ENCODE measurements at places on chromosomes 1 and 21.

DNA sequence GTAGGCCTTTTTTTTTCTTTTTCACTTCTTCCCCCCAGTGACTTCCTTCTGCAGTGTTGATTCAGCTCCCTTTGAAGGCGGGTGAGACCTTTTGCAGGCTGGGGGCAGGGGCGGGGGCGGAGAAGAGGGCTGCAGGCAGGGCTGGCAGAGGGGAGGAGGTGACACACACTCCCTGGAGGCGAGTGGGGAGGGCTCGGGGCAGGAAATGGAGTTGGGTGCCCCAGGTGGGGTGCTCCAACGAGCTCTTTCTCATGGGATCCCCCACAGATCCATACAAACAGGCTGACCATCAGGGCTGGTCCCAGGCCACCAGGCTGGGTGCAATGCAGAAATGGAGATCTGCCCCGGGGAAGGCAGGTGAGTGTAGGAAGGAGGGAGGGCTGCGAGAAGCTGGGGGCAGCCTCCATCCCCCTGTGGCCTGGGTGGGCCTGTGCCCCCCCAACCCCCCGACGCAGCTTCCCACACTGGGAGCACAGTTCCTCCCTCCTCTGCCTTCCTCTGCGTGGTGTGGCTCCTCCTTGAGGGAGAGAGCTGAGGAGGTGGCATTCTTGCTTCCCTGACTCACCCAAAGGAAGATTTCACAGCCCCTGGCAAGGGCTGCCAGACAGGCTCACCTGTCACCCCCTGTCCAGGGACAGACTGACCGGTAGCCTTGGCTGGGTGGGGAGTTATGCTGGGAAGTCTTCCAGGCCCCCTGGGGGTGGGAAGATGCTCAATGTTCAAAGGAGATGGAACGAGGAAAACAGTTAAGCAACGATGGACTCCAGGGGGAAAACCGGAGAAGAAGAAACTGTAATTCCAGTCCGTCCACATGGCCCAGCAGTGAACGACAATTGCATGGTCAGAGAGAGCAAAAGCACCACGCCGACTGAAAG is 7.1 kb upstream of the ITGB2 start:
- peak; percentile 81 for DNase-seq

DNA sequence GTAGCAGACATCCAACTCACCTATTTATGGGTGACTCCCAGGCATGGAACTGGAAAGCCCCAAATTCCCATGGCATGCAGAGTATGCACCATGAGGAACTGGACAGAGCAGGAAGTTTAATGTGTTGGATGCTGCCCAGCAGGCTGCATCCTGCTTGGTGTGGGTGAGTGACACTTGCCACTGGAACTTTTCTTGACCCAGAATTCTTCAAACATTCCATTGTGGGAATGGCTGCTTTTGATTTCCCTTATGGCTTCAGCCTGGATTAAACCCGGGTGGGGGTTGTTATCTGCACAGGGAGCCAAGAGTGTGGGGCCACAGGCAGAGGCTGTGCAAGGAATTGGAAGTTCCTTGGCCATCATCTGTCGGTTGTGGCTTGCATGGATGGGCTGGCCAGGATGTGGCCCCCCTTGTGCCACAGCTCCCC is 26.9 kb upstream of the BACE2 start:
- no peak for DNase-seq

- no peak for DNase-seq
Measured at GRCh38 chr1:41488040-41488951, 3.8 kb upstream of the EDN2 start.

DNA sequence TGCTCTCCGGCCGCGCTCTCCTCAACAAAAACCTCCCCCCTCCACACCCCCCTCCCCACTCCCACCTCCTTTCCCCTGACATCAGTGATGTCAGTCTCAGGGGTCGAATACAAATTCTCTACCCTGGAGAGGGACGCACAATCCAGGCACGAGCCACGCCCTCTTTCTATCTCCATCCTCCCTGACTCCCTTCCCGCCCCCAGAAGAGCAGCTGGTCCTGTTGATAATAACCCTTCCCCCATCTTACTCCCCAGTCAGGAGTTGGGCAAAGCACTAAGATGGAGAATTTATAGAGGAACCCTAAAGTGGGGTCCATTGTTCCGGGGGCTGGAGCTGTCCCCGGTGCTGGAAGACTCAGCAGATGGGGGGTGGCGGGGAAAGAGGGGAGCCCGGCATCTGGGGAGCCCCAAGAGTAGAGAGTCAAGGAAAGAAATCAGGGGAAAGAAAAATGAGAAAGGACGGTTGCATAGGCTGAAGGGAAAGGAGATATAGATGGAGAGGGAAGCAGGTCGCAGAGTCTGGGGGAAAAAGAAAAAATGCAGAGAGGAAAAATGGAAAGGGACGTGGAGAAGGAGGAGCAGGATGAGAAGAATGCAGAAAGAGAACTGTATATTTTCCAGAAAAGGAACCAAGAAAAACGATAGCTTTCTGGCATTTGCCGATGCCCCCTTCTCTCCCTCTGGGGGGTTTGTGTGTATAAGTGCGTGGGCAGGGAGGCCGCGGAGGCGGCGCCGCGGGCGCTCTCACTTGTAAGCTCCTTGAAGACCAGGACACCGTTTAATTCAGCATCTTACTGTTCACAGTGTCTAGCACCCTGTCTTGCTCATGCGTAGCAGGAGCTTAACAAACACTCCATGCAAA is at the start of gene CELF3:
CELF3 (minus strand) TSS at position 33 of the 861 bp plus-strand sequence. CDS start 783 bp downstream, outside the sequence.
- no peak for DNase-seq

GRCh38 chr1:175322109-175322508 is 129.5 kb upstream of the KIAA0040 start:
- DNase-seq, result no peak

DNA sequence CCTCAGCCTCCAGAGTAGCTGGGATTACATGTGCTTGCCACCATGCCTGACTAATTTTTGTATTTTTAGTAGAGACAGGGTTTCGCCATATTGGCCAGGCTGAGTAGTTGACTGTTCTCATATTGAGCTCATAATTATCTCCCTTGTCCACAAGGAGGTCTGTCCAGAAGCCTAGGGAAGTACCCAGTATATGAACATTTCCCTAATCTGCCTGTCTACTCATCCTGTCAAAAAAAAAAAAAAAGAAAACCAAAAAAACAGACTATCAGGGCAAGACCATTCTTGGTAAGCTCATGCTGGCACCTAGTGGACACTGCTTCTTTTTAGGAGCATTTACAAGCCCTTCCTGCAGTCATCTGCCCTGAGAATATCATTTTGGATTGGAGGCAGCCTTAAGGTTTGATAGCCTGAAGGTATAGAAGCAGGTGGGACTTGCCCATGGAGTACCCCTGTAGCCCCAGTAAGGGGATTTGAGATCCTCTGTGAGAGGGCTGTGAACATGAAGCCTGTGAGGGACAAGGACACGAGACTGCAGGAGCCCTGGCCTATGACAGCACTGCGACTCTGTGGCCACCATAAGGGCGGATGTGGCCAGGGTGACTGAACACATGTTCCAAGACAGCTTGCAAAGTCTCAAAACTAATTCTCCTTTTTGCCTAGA is 10.8 kb upstream of the DUSP12 start:
- DNase-seq, result no peak

DNA sequence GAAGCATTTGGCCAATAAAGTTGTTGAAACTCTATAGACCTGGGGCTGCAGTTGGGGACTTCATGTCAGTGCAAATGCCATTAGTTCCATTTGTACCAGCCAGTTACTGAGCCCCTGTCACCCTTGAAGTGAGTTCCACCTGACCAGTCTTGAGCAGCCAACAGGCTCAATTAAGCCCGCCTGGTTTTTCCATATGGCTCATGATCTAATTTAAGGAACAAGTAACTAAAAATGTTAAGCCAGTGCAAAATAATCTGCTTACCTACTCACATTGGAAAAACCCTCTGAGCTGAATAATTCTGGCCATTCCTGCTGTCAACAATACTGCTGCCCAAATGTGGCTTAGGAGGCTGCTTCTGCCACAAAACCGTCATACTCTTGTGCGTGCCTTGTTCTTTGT is 21.6 kb downstream of the NSUN4 start:
- DNase-seq, result no peak

GRCh38 chr1:248703674-248704073 is 1.1 kb upstream of the OR14I1 start:
- DNase-seq, result no peak

DNA sequence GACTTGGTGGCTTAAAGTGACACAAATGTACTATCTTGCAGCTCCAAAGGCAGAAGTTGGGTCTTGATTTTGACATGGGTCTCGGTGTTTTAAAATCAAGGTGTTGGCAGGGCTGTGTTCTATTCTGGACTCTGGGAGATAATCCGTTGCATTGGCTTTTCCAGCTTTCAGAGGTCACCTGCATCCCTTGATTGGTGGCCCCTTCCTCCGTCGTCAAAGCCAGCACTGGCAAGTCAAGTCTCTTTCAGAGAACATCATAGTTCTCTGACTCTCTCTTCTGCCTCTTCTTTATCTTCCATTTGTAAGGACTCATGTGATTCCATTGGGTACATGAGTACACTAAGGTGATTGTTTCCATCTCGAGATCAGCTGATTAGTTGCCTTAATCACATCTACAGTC is 172.1 kb downstream of the CAMTA1 start:
- no peak for DNase-seq

GRCh38 chr1:177209357-177209756 is 38.6 kb downstream of the BRINP2 start:
- DNase-seq, result no peak

DNA sequence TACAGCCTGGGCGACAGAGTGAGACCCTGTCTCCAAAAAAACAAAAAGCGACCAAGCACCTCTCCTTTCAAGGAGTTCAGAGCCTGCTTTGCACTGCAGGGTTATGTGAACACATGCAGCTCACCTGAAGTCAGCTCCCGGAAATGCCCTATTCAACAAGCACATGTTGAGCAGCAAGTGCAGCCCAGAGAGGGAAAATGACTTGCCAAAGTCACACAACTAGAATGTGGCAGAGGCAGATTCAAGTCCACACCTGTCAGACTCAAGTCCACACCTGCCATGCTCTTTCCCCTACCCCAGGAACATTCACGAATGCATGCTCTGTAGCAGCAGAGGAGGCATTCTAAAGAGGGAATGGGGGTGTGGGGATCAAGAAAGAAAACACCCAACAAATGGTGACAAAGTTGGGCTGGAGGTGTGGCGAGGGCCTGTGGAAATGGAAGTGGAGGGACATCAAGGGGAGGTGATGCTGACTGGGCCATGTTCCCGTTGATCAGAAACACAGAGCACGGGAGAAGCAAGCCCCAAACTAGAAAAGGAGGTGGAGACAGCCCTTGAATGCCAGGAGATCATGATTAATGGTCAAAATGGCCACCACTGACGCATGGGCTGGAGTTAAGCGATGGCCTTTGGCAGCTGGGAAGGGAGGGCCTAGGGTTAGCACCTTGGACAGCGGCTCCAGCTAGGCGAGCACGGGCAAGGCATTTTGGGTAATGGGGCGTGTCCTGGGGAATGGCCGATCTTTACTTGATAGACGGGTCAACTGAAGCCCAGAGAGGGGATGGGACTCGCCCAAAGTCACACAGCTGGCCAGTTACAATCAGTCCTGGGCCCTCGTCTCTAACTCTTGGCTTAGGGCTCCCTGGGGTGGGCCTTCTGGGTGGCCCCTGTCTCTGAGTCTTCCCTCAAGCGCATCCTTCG is 21.5 kb downstream of the RAP1GAP start:
- DNase-seq, result no peak

GRCh38 chr1:89624314-89624713 is 8.6 kb upstream of the LRRC8C start:
- no peak for DNase-seq

DNA sequence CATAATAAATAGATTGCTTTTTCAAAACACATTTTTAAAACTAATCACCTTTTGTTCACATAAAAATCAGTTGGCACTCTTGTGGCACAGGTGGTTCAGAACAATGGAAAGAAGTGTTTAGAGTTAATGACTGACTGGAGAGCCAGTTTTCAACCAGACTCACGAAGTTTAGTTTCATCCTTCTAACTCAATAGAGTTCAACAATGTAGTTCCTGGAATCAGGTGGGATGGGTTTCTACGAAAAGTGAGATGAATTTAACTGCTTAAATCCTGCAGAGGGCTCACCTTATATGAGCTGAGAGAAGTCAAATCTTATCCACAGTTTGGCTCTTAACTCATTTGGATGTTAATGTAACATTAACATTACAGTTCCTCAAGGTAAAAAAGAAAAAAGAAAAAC is 116.5 kb downstream of the SMYD2 start:
- DNase-seq, result peak; percentile 72

GRCh38 chr1:26799479-26800142 is 11.9 kb downstream of the PIGV start:
- no peak for DNase-seq

DNA sequence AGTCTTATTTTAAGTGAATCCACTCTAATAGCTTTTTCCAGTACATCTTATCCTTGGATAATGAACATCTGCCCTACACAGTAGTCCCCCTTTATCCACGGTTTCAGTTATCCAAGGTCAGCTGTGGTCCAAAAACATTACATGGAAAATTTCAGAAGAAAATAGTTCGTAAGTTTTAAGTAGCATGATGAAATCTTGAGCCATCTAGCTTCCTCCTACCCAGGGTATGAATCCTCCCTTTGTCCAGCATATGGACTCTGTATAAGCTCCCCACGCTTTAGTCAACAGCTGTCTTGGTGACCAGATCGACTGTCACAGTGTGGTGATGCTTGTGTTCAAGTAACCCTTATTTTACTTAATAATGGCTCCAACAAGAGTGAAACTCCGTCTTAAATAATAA is 2.6 kb downstream of the GLRX2 start:
- no peak for DNase-seq

DNA sequence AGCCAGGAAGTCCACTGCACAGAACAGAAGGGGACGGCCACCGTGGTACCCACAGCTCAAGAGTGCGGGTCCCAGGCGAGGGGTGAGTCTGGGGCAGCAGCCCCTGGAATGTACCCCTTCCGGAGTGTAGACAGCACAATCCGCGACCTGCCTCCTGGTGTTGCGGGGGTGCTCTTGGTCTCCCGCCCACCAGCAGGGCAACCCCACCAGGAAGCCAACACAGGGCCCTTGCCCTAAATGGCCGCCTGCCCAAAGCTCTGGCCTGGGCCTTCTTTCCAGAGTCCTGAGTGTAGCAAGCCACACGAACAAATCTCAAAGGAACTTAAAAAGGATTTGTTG is 1.1 kb upstream of the SLC19A1 start:
- no peak for DNase-seq

GRCh38 chr1:33364565-33364918 is 43.6 kb upstream of the A3GALT2 start:
- no peak for DNase-seq

DNA sequence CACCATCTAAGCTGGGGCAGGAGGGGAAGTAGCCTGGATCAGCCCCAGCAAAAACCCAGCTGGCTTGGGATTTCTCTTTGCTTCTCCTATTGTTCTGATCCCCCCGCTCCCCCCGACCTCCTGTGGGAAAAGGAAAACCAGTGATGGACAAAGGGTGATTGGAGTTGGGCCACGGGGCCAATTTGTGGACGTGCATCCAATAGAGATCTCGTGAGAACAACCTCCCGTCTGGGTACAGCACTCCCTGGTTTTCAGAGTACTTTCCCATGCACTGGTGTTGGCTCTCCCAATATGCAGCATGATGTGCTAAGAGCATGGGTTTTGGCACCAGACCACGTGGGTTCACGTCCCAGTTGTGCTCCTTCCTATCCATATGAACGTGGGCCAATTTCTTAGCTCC is 9.0 kb downstream of the BLACAT1 start:
- DNase-seq, result no peak
